ENCODE measurements at places on chromosomes 7 and 10. TPM values are rescaled to one million over a fixed set of nuclear protein-coding genes. Genes with fewer than 3 reads are reported as not detected.
A peak's percentile ranks its signal among the peaks of the same experiment; 100 is the strongest.

DNA sequence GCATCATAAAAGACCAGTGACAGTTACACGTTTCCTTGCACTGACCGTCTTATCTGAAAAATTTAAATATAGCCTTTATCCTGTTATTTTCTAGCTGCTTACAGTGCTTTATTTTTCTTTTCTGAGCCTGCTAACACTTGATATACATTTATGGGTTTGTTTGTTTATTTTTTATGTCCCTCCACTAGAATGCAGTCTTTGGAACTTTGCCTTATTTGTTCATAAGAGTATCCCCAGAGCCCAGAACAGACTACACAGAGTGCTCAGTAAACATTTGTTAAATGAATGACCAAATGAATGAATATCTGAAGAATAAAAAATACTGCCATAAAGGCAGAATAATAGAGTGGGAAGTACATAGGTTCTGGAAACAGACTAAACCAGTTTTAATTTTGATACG lies 202.3 kb upstream of the LRRN3 start:
- DNase-seq: no peak

DNA sequence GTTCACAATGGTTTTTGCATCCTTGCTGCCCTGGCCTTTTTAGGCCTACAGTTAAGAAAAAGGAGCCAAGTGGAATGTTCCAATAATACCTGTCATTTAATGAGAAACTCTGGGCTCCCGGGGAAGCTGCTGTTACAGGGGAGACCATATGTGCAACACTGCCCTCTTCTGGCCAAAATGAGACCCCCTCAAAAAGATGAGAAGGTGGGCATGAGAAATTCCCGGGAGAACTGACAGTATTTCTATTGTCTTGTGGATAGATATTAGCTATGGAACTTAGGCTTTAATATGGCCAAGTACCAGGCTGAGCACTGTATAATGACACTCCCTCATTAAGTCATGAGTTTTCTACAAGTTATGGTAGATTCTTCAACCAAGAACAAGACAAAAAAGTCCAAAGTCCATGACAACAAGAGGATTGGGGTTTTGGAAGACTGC lies 99.4 kb downstream of the CCDC3 start:
- DNase-seq: peak; percentile 30

DNA sequence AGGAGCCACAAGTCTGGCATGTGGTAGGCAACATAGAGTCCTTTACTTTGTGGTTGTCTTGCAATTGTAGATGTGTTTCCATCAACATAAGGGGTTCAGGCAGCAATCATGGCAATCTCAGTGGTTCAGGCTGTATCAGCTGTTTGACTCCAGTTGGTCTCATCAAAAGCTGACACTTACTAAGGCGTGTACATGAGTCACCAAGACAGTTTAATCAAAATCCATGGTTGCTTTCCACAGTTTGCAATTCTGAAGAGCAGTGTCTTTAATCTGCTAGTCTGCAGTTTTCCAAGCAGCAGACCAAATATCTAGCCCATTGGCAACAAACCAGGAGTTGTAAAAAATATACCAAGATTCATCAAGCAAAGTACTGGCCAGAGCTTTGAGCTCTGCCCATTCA lies 210.2 kb downstream of the MDFIC start:
- no peak for DNase-seq

- DNase-seq: no peak
Observed at GRCh38 chr7:7688956-7689355, 29.5 kb downstream of the RPA3 start.

DNA sequence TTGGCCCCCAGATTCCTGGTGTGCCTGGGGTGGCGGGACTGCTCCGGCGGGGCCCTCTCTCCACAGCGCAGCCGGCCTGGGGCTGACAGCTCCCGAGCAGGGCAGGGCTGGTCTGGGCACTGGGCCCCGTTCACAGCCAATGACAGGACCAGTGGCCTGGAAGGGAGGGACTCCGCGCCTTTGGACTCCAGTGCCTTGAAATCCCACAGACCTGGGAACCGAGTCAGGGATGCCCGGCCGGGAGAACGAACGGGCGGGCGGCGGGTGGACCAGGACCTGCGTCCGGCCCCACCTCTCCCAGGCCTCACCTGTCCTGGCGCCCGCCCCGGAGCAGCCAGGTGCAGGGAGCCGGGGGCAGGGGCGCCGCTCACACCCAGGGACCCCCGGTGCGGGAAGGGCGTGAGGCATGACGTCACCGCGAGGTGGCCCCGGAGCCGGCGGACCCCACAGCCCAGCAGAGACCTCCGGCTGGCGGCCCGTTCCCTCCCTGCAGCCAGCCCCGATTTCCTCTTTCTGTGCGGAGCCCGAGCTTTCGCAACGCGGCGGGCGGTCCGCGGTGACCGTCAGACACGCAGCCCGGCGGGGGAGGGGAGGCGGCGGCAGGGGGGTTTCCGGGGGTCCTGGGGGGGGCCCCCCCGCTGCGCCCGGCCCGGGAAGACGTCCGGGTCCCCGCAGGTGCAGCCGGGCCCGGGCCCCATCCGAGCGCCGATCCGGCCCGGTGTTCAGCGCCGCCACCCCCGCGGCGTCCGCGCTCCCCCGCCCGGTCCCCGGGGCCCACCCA lies 743 bp downstream of the ADAP1 start:
- peak; percentile 68 for DNase-seq

DNA sequence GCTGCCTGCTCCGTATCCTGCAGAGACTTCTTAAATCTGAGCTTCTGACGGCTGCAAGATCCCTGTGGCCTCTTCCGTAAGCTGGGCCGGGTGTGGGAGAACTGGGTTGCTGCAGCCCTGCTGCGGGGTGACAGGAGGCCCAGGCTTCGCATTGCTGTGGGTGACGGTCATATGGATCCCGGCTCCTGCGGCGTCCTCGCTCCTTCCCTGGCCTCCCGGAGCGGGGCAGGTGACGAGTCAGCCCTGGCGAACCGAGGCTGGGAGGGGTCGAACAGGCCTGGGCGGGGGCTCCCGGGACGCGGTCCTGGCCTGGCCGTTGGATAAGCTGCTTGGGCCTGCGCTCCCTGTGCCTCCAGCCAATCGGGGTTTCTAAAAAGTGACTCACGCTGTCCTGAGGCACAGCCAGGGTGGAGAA lies 7.8 kb upstream of the UBE2D1 start:
- no peak for DNase-seq

- DNase-seq: no peak
Observed at GRCh38 chr7:112646783-112647182, 143.4 kb downstream of the TMEM168 start.

GRCh38 chr7:26490640-26491624 lies 199.3 kb downstream of the SNX10 start:
- no peak for DNase-seq

DNA sequence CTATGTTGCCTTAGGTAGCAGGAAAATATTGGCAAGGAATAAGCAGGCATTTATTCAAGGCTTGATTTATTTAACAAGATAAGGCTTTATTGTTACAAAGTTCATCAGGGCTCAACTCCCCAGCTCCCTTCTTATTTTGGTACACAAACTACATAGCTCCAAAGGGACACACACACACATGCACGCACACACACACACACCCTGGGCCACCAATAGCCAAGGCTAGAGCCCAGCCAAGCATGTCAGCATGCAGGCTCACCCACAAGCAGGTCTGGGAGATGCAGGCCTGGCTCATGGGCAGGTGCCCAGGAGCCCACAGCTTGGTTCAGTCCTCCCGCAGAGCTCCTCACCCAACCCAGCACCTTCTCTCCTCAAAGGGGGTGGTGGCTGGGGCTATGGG lies 23.4 kb downstream of the LEP start:
- no peak for DNase-seq

DNA sequence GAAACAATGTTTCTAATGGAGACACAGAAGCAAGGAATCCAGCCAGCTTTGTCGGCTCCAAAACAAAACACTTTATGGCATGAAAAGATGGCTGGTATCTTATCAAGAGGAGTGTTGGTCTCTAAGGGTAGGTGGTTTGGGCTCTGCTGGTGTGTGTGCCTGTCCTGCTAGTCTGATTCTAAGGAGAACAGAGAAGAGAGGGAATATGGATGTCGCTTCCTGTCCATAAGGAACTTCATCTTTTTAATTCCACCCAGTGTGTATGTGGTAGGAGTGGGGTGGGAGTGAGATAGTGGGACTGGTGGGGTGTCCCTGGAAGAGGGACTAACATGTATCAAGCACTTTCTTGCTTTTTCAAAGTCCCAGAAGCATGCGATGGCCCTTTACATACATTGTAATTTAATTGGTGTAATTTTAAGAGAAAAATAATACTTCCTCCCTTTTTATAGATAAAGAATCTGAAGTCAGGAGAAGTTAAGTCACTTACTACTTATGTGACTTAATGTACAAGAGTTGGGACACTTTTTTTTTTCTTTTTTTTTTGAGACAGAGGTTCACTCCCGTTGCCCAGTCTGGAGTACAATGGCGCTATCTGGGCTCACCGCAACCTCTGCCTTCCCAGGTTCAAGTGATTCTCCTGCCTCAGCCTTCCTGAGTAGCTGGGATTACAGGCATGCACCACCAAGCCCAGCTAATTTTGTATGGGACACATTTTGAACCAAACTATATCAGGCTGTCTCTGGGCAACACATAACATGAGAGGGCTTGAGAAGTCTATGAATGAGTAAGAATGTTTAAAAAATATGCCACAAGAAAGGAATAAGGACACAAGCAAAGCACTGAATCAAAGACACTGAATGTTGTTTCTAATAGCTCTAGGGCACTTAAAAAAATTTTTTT lies 18.8 kb downstream of the NT5C3A start:
- DNase-seq: no peak

- DNase-seq: no peak
Observed at GRCh38 chr10:11359869-11360268, 251.6 kb downstream of the USP6NL start.

DNA sequence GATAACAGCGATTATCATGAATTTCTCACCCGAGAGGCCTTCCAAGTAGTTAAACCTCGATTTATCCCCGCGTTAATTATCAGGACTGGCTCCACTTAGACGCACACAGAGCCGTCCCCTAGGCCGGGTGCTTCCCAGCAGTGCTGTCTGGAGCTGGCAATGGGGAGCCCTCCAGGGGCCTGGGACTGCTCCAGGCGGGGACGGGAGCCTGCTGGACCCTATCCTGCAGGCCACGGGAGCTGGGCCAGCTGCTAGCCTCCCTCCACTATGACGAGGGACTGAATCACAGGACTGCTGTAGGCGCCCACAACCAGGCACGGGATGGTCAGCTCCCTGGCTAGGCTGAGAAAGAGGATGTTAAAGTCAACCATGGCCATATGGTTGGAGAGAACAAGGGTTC lies 229.1 kb downstream of the ELFN1 start:
- DNase-seq: no peak

- no peak for DNase-seq
Observed at GRCh38 chr10:27531336-27531847, 27.3 kb downstream of the RAB18 start.

DNA sequence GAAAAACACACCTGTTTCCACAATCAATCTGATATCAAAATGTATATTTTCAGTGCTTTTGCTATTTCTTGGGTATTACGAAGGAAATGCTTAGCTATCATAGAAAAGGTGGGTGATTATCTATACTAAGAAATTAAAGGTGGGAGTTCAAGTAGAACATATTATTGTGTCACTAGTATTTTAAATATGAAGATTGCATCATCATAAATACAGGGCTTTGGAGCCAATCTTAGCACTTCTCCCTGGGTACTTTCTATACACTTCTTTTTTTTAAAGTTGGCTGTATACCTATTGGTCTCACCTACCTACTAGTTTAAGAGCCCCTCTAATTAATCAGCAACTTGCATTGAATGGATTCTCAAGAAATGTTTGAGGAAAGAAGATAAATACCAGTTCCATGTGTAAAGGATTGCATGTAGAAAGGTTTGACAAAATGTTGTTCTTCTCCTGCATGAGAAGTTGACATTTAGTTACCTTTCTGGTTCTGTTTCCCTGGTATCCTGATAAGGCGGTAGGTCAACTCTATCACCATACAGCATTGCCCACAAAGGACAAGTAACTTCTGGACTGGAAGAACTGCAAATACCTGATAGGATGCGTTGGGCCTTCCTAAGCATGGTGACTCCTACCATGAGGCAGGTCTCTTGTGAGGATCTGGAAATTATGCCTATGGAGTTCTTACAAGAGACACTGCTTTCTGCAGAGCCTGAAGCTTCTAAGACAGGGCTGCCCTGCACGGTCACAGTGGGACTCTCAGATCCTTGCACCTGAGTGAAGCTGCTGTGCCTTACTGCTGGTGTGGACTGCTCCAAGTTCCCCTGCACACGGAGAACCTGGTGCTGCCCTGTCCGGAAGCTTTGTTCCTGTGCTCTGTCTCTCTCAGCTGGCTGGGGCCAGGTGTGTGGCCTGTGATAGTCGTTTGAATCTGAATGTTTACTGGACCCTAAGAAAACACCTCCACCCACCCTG lies 32.1 kb upstream of the PDSS1 start:
- no peak for DNase-seq

The LIPF gene
- not detected for total RNA-seq

The LOXL4 gene
- 6.9 TPM for total RNA-seq

The GOT1 gene
- 15.7 TPM for total RNA-seq

The MSS51 gene
- 2.6 TPM for total RNA-seq

The PSD gene
- total RNA-seq: 13.4 TPM

The GNAI1 gene
- 27.5 TPM for total RNA-seq

The PIK3AP1 gene
- 14.2 TPM for total RNA-seq
